ENCODE measurements at places on chromosomes 3 and 15. TPM values are rescaled to one million over a fixed set of nuclear protein-coding genes. Genes with fewer than 3 reads are reported as not detected.

DNA sequence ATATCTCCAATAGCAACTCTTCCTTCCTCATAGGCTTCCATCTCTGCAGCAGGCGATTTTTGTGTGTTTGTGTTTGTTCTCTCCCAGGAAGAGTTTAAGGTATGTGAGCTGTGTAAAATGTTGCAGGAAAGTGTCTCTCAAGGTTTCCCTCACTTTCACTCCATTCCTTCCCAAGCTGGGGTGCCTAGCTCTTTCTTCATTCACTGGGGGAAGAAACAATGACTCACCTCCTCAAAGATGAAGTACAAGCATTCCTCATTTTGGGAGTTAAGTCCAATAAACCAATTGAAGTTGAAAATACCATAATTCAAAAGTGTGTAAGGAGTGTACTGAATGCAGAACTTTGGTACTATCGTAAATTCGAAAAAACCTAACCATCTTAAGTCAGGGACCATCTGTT lies 422.7 kb upstream of the CFAP20DC start:
- no peak for DNase-seq

- no peak for DNase-seq
Measured at GRCh38 chr15:66955871-66956585, 109.4 kb upstream of the SMAD3 start.

DNA sequence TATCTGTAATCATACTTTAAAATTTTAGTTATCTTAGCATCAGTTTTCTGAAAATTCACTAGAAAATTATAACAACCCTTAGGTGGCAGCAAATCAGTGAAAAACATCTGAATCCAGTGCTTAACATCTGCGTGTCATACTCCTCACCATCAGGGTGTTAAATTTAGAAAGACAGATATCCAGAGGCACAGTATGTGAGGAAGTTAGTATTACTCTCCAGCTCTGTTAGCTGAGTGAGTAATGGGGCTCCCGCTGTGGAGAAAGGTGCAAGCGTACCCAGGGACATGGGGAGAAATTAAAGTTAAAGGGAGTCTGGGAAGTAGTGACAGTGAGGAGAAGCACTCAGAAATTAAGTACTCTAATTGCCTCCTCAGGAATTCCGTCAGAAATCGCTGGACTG lies 50.9 kb downstream of the CEP63 start:
- DNase-seq, result no peak

- no peak for DNase-seq
Measured at GRCh38 chr3:56942523-56942922, 117.9 kb upstream of the SPATA12 start.

MAP6D1 gene
- total RNA-seq, result 1.5 TPM

MITF gene
- total RNA-seq, result 52.6 TPM
